Adrenal gland (tissue), 19 donors: ENCODE measurements at places on chromosomes 5 and 9. TPM values are rescaled to one million over a fixed set of nuclear protein-coding genes. Genes with fewer than 3 reads are reported as not detected.

DNAJA1 gene
- 57.8 TPM for polyA plus RNA-seq

THBS4 gene
- 1.1 TPM for polyA plus RNA-seq

PCDH12 gene
- 4.5 TPM for polyA plus RNA-seq

GRAMD2B gene
- 10.6 TPM for polyA plus RNA-seq

SPTAN1 gene
- 278 TPM for polyA plus RNA-seq

PCDHA3 gene
- polyA plus RNA-seq, result 1.1 TPM

CAMK2A gene
- polyA plus RNA-seq, result 0.79 TPM

FLT4 gene
- 80.1 TPM for polyA plus RNA-seq

TLX3 gene
- polyA plus RNA-seq, result not detected

TLR4 gene
- polyA plus RNA-seq, result 5.5 TPM

AQP7 gene
- polyA plus RNA-seq, result 0.51 TPM

PNPLA7 gene
- 0.70 TPM for polyA plus RNA-seq
